ENCODE measurements at places on chromosomes 16 and 17.

- peak; percentile 57 for DNase-seq
Observed at GRCh38 chr17:78381601-78382232, 3.3 kb downstream of the PGS1 start.

DNA sequence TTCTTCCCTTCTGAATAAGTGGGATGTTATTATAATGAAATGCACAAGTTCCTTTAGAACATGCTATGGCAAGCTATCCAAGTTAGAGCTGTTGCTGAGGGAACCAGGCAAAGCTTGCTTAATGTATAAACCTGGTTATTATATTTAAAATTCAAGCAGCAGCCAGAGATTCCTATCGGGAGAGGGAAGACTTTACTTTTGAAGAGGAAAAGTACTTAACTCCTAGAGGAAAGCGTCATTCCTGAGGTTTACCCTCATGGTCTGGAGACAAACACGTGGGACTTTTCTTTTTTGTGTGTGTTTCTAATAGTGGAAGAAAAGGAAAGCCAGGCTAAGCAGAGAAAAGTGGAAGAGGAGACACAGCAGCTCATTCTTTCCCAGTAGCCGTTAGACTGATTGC lies 39.9 kb upstream of the MYH10 start:
- DNase-seq, result no peak

DNA sequence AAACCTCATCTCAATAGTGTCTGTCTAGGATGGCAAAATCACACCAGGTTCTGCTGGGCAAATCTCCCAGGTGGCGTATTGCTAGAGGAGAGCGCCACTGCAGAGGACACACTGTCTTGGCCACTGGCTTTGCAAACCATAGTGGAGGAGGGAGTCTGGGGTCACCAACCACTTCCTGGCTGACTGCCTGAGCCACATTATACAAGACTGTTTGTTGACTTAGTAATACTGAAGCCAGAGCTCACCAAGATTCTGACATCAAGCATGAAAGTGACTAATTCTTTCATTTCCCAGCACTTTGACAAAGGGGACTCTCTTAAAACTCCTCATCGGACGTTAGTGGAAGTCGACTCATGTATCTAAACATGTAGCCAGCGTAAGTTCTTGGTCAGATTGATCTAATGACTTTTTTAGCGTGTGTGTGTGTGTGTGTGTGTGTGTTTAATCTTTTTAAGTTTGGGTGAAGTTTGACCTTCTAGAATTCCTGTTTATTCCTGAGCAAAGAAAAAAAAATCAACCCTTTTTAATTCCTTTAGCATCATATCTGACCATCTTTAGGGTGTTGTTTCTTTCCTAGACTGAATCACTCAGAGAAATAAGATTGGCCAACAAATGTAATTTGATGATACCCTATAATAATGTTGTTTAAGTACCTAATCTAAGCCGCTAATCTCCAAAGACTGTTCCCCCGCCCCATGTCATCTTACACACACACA lies 13.7 kb downstream of the PITPNC1 start:
- DNase-seq, result peak; percentile 75

DNA sequence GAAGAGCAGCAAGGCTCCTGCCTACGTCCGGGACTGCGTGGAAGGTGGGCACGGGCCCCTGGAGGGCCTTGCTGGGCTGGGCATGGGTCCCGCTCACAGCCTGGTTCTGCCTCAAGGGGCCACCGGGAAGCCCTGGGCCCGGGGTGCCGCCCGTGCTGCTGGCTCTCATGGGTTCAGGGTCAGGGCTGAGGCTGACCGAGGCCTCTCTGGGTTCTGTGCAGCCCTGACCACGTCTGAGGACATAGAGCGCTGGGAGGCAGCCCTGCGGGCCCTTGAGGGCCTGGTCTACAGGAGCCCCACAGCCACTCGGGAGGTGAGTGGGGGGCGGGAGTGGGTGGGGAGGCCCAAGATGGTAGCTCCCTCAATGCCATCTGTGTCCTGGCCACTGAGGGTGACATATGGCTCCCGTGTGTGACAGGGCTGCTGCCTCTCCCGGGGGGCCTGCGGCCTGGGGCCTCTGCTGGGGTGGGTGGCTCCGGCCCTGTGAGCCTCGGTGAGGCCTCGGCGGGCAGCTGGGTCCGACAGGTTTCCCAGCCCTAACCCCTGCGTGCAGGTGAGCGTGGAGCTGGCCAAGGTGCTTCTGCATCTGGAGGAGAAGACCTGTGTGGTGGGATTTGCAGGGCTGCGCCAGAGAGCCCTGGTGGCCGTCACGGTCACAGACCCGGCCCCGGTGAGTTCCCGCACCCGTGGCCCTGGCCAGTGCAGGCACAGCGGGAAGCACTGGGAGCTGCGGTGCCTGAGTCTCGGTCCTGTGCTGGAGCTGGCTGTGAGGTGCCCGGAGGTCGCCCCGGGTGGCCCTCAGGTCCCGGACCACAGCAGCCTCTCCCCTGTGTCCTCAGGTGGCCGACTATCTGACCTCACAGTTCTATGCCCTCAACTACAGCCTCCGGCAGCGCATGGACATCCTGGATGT lies 9.2 kb downstream of the TELO2 start:
- no peak for DNase-seq

DNA sequence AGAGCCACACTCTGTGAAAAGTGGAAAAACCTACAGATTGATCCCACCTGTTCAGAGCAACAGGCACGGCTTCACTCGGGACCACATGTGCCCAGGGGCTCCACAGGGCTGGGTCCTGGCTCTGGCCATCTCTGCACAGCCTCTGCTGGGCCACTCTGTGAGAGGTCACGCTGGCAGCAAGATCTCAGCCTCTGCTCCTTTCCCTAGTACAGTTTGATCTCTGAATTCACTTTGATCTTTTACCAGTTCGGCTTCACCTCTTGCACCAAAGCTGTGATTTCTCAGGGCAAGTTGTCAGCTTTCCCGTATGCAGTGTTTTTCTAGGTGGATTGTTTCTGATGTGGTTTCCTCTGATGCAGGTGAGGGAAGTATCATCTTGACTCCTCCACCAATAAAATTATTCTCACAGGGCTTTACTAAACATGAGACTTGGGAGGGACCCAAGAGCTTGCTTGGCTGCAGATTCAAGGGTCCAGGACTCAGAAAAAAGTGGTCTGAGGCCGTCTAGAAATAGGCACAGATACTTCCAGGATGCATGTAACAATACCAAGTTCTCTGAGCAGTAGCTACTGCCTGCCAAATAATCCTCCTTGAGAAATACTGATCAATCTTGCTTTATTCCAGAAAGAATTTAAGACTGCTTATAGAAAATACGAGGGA lies 24.0 kb upstream of the ALDH3A1 start:
- DNase-seq, result no peak

GRCh38 chr16:88922114-88922825 lies 54.7 kb downstream of the CBFA2T3 start:
- DNase-seq, result no peak

GRCh38 chr16:89749637-89750036 lies 28.3 kb downstream of the ZNF276 start:
- no peak for DNase-seq

DNA sequence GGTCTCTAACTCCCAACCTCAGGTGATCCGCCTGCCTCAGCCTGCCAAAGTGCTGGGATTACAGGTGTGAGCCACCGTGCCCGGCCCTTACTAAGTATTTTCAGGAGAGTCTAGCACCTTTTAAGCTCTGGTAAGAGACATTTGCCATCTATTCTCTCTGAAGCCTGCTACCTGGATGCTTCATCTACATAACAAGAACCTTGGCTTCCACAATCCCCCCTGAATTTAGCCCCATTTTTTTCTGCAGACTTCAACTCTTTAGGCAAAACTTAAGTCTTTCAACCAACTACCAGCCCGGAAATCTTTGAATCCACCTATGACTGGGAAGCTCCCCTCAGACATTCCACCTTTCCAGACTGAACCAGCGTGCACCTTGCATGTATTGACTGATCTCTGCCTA lies 14.0 kb upstream of the UBE2I start:
- DNase-seq, result no peak

DNA sequence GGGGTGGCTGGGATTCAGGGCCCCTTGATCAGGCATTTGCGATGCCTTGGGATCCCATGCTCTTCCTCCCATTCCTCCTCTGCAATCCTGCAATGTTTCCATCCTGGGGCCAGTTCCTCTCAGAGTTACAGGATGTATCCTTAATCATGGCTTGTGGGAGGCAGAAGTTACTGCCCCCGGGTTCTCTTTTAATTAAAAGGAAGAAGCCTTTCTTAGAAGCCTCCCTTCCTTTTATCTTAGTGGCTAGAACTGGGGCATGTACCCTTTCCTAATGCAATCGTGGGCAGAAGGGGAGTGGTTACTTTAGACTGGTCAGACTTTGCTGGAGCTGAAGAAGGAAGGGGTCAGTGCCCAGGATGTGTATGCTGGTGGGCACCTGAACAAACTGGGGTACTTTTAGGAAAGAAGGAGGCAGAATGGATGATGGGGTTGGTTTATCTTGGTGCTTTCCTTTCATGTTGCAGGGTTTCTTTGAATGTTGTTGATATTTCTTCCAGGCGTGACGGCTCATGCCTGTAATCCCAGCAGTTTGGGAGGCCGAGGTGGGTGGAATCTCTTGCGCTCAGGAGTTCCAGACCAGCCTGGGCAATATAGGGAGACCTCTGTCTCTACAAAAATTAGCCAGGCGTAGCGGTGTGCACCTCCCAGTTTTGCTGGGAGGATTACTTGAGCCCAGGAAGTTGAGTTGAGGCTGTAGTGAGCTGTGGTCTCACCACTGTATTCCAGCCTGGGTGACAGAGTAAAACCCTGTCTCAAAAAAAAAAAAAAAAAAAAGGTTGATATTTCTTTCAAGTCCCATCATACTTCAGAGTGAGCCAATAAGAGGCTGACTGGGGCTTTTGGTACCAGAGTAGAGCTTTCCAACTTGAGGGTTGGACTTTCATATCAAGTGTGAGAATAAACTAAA lies 13.2 kb upstream of the SPN start:
- no peak for DNase-seq

- no peak for DNase-seq
Observed at GRCh38 chr16:47230296-47230695, 86.6 kb upstream of the NETO2 start.

DNA sequence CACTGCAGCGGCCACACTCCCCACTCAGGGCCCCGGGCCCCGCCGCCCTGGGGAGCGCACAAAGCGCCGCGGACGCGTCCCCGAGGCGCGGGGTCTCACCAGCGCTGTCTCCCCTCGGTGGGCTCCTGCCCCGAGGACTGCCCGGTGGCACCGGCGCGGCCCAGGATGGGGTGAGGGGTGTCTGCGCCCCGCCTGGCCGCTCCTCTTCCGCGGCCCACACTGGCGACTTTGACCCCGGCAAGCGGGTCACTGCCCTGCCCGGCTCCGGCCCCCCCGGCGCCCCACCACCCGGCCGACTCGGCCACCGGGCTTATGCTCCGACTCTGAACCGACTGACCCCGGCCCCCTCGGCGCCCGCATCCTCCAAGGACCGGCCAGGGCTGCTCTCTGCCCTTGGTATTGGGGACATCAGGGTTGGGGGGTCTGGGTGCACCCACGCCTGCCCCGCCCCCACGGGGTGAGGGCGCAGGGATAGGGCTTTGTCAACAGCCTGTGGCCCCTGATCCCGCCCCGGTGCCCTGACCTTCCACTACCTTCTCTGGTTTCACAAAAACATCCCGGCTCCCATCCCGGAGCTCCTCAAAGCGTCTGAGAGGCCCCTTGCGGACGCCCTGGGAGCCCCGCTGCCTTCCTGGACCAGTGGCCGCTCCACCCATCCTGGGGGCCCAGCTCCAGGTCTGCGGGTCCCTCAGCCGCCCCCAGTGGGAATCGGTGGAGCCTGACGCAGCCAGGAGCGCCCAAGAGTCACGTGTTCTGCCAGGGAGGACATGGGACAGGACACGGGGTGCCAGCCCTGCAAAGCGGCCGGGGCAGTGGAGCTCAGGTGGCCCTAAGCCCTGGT lies 829 bp downstream of the GCGR start:
- no peak for DNase-seq

DNA sequence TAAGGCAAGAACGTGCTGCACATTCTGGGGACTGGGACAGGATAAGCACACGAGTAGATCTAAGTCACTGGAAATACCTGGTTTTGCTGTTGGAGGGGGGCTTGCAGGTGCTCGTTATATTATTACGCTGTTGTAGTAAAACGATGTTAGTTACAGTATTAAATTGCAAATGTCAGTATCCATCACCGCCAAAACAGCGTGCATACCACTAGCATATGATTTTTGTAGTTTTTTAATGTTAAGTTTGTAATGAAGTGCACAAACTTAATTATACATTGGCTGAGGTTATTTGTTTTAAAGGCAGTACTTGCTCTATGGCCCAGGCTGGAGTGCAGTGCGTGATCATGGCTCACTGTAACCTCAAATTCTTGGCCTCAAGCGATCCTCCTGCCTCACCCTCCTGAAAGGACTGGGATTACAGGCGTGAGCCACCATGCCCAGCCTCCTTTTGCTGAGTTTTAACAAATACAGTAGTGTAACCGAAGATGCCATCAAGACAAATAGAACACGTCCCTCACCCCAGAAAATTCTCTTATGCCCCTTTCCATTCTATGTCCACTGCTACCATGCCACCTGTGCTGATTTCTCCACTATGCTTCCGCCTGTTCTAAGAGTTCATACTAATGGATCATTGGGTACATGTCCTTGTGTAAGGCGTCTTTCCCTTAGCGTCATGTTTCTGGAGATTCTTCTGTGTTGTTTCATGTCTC lies 20.7 kb upstream of the CSNK1D start:
- no peak for DNase-seq

DNA sequence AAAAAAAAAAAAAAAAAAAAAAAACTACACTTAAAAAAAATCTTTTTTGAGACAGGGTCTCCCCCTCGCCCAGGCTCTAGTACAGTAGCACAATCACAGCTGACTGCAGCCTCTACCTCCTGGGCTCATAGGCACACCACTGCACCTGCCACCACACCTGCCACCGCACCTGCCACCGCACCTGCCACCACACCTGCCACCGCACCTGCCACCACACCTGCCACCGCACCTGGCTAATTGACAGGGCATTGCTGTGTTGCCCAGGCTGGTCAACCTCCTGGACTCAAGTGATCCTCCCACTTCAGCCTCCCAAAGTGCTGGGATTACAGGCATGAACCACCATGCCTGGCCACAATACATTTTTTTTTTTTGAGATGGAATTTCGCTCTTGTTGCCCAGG lies 17.6 kb upstream of the WDR45B start:
- no peak for DNase-seq

DNA sequence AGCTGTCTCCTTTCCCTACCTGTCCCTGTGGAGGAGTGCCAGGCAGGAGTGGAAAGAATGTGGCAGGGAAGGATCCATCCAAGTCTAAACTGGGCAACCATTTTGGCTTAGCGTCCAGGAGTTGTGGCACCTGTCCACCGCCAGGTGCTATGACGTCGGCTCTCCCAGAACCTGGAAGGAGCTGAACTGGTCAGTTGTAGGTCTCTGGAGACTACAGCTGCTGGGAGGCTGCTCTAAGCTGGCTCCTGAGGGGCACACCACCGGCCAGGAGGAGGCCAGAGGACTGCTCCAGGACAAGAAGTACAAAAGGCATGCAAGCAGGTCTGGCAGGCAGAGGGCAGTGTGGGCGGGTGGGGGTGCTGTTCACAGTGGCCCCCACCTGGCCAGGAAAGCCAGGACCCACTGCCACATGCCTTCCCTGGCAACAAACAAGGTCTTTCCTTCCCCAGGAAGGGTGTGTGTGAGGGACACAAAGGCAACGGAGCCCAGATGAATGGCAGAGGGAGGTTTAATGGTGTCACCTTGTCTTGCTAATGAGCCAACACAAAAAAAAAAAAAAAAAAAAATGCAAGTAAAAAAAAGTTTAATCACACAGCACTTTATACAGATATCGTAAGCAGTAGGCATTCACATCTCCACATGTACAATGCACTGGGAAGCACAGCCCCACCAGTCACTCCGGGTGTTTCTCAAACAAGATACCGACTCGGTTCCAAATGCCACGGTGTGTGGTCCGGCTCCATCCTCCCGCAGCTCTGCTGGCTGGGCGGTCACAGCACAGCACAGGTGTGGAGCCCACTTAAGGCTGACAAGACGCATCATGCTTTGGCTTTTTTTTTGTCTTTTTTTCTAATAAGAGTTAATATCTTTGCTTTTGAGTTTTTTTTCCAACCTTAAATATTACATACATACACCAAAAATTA lies 4.8 kb downstream of the SPHK1 start:
- no peak for DNase-seq

Measured in activated T-cell treated with anti-CD3 and anti-CD28 coated beads, Interleukin-2, amount 50 U/mL, for 24 hours (primary cell).